ENCODE measurements at places on chromosomes 5 and 9.
A peak's percentile ranks its signal among the peaks of the same experiment; 100 is the strongest.

DNA sequence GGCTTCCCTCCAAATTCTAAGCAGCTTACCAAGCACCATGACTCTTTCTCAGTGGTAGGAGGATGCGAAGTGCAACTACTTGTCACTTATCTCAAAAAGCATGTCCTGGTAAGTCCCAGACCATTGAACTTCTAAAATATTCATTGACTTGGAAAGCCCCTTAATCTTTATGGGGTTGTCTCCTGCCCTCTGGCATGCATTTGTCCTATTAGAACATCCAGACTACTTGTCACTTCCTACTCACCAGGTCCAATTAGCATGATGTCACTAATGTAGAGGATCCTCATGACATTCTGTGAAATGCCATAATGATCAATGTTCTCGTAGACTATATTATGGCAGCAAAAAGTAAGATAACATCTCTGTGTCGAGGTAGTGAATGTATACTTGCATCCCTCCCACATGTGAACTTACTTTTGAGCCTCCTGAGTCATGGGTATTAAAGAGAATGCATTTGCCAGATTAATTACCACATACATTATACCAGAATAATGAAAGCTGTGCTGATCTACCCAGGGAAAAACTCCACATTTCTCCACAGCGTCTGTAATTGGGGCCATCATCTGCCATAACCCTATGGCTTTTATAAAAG is 63.5 kb upstream of the RAD23B start:
- no peak for DNase-seq
- H3K36me3 ChIP-seq, result no peaks in the 10 kb centered on the region
- H3K4me3 ChIP-seq, result no peak overlapping the region
- H3K4me1 ChIP-seq, result no peaks in the 10 kb centered on the region
- no peaks in the 10 kb centered on the region for H3K27me3 ChIP-seq

DNA sequence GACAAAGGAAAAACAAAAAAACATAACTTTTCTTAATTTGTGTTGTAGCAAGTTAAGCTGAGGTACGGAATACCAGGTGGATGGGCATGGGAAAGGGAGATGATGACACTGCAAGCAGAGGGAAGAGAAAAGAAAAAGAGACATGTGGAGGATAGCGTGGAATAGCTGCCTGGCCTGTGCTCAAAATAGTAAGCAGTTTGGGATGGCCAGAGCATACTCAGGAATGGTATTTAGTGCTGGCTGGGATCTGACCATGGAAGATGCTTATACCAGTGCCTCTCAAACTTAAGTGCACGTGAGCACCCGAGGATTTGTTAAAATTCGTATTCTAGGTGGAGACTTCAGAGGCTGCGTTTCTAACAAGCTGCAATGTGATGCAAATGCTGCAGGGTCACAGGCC is 41.3 kb downstream of the LNPEP start:
- no peaks in the 10 kb centered on the region for H3K36me3 ChIP-seq
- H3K27ac ChIP-seq, result no peak overlapping the region
- DNase-seq, result no peak
- no peak overlapping the region for H3K4me3 ChIP-seq
- no peaks in the 10 kb centered on the region for H3K4me1 ChIP-seq
- no peaks in the 10 kb centered on the region for H3K27me3 ChIP-seq

GRCh38 chr5:177320879-177321278 is 9.2 kb upstream of the MXD3 start:
- no peaks in the 10 kb centered on the region for H3K4me1 ChIP-seq
- no peak overlapping the region for H3K4me3 ChIP-seq
- H3K27ac ChIP-seq, result no peak overlapping the region
- DNase-seq, result no peak
- no peaks in the 10 kb centered on the region for H3K27me3 ChIP-seq

DNA sequence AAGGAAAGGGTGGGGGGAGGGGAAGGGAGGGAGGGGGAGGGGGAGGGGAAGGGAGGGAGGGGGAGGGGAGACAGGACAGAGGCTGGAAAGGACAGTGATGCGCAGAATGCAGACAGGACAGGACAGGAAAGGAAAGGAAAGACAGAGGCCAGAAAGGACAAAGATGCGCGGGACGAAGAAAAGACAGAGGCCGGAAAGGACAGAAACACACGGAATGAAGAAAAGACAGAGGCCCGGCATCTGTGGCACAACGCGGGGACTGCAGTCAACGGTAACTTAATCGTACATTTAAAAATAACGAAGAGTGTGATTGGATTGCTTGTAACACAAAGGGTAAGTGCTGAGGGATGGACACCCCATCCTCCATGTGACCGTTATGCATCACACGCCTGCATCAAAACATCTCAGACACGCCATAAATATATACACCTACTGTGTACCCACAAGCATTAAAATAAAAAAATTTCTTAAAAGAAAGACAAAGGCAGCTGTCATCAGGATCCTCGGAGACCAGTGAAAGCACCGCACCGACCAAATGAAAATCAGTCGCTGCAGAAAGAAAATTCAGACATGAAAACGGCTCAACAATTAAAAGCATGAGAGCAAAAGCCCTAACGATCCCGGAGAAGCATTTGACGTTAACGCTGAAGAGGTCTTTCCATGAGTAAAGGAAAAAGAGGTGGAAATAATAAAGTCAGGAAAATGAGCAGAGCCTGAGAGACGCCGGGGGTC is 52.9 kb upstream of the EXOC3 start:
- no peaks in the 10 kb centered on the region for H3K36me3 ChIP-seq
- H3K27ac ChIP-seq, result no peak overlapping the region
- no peak overlapping the region for H3K4me3 ChIP-seq
- DNase-seq, result no peak
- no peaks in the 10 kb centered on the region for H3K4me1 ChIP-seq

DNA sequence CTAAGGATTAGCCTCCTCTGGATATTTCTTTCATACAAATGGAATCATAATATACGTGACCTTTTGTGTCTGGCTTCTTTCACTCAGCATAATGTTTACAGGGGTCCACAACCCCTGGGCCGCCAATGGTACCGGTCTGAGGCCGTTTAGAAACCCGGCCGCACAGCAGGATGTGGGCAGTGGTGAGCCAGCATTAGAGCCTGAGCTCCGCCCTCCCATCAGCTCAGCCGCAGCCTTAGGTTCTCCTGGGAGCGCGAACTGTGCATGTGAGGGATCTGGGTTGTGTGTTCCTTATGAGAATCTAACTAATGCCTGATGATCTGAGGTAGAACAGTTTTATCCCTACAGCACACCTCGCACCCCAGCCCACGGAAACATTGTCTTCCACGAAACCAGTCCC is 229.7 kb downstream of the ICE1 start:
- no peaks in the 10 kb centered on the region for H3K36me3 ChIP-seq
- no peak overlapping the region for H3K4me3 ChIP-seq
- no peak overlapping the region for H3K27ac ChIP-seq

DNA sequence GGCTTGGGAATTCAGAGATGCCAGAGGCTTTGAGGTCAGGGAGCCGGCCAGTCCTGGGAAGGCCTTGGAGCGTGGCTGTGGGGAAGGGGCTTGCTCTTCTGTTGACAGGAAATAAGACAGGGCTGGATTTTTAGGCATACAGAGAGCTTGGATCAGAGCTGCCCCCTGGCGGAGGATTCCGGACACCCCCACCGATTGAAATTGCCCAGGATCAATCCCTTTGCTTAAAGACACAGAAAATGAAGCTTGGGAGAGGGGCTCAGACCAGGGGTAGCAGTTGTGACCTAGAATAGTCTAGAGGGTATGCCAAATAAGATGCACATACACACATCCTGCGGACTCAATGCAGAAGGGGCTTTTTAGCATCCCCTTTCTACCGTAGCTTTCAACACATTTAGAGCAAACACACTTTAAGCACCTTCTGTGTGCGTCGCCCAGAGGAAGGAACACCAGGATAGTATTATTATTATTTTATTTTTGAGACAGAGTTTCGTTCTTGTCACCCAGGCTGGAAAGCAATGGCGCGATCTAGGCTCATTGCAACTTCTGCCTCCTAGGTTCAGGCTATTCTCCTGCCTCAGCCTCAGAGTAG is 1.7 kb upstream of the NTMT1 start:
- H3K27me3 ChIP-seq, result no peaks in the 10 kb centered on the region
- peak; percentile 54 for DNase-seq
- no peaks in the 10 kb centered on the region for H3K36me3 ChIP-seq

- H3K36me3 ChIP-seq, result no peaks in the 10 kb centered on the region
- H3K4me3 ChIP-seq, result no peak overlapping the region
- H3K27me3 ChIP-seq, result no peaks in the 10 kb centered on the region
- DNase-seq, result no peak
- H3K27ac ChIP-seq, result no peak overlapping the region
- H3K4me1 ChIP-seq, result peaks cover 13% of the 10 kb centered on the region
These were observed 137.5 kb downstream of the C5orf15 start for GRCh38 chr5:133830911-133831310.

DNA sequence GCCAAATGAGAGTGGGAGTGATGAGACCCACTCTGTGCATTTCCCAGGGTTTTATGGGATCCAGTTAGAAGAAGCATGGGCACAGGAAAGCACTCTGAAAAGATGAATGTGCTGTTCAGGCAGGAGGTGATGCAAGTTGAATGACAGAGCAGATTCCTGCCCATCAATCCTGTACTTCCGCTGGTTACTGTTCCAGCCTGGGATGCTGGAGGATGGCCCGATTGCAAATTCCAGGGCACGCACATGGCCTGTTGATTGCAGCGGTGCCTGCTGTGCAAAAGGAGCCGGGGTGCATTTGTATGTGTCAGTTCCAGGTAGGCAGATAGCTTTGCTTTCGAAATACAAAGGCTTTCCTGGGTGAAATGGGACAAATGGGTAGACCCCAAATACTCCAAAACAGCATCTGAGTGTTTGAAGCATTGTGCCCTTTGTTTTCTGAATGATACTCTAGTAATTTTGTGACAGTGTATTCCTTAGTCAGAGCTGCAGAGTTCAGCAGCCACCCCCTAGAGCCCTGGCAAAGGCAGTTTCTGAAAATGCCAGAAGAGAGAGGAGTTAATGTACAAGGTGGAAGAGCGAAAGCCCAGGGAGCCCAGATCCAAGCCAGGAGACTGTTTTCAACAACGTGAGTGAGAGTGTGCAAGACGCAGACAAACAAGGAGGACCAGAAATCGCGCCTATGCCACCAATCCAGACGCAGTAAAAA is 454.2 kb upstream of the CLINT1 start:
- H3K36me3 ChIP-seq, result no peaks in the 10 kb centered on the region
- H3K27ac ChIP-seq, result no peak overlapping the region
- no peaks in the 10 kb centered on the region for H3K4me1 ChIP-seq
- H3K27me3 ChIP-seq, result no peaks in the 10 kb centered on the region
- DNase-seq, result no peak

All from thyroid gland (tissue), 4 donors.